ENCODE measurements at places on chromosomes 6 and 20. TPM values are rescaled to one million over a fixed set of nuclear protein-coding genes. Genes with fewer than 3 reads are reported as not detected.

TMEM170B gene
- 2.5 TPM for total RNA-seq

PSORS1C1 gene
- total RNA-seq, result 9.6 TPM

- DNase-seq, result no peak
These were observed 55.0 kb upstream of the FOXC1 start for GRCh38 chr6:1554476-1555310.

NMBR gene
- not detected for total RNA-seq

GRCh38 chr20:25254986-25255680 is 7.2 kb downstream of the PYGB start:
- DNase-seq, result peak; percentile 95

DNA sequence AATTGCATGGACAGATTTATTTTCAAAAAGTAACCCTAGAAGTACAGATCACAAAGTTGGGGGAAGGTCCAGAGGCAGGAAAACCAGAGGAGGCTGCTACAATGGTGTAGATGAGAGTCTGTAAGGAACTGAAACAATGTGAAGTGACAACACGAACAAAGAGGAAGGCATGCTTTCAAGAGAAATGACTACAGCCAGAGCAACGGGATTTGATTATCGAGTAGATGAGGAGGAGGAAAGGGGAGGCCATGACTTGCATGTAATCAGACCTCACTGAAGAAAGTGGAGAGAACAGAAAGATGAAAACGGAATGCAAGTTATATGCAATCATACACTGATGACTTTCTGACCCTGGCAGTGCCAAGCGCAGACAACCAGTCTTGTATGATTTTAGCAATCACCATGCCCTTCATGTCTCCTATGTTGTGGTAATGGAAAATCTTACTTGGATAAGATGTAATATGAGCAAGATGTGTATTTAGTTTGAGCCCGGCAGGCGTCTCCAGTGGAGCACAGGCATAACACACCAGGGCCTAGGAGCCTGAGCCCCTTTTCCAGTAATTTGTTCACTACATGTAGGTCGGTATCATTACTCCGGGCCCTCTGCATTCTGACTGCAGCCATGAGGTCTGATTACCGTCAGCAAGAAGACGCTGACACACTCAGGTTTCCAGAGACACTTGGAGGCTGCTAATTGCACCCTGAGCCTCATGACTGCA is 34.0 kb upstream of the FAM83C start:
- DNase-seq, result no peak

GRCh38 chr6:20028562-20028961 is 183.7 kb downstream of the MBOAT1 start:
- DNase-seq, result no peak

FAXC gene
- 6.6 TPM for total RNA-seq

PTCRA gene
- not detected for total RNA-seq

DNA sequence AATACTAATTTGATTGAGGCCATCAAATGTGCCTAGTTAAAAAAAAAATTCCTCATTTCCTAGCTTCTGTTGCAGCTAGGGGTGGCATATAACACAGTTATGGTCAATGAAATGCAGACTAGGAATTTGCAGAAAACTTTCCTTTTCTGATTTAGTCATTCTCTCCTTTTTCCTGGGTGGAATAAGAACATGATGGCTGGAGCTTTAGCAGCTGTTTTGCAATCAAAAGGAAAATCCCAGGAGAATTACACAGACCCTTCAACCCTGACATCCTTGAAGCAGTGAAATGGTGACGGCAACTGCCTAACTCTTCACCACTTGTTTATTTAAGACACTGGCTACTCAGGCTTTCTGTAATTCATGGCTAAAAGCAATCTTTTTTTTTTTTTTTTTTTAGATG is 23.1 kb upstream of the RIMS4 start:
- no peak for DNase-seq

GRCh38 chr20:20334489-20334888 is 33.4 kb upstream of the INSM1 start:
- DNase-seq, result no peak

GRCh38 chr6:22361576-22361975 is 64.7 kb upstream of the PRL start:
- no peak for DNase-seq

DNA sequence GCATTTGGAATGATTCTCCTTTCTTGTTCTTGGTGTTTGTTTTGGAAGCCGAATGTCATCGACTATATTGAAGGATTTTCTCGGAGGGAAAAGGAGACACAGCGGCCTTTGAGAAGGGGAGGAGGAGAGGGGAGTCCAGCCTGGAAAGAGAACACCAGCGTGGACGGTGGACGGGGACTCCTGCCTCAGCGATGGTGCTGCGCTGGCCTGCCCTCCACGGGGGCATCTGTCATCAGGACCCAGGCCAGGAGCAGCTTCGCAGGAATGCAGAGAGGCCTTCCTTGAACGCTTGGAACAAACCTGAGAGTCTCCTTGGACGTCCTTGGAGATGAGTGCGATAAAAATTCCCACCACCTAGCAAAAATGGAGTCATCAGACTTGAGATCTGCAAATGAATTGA is 8.3 kb upstream of the C6orf118 start:
- no peak for DNase-seq

PAK5 gene
- total RNA-seq, result 0.25 TPM

RIMS1 gene
- 5.2 TPM for total RNA-seq

CGAS gene
- total RNA-seq, result 8.3 TPM

DNA sequence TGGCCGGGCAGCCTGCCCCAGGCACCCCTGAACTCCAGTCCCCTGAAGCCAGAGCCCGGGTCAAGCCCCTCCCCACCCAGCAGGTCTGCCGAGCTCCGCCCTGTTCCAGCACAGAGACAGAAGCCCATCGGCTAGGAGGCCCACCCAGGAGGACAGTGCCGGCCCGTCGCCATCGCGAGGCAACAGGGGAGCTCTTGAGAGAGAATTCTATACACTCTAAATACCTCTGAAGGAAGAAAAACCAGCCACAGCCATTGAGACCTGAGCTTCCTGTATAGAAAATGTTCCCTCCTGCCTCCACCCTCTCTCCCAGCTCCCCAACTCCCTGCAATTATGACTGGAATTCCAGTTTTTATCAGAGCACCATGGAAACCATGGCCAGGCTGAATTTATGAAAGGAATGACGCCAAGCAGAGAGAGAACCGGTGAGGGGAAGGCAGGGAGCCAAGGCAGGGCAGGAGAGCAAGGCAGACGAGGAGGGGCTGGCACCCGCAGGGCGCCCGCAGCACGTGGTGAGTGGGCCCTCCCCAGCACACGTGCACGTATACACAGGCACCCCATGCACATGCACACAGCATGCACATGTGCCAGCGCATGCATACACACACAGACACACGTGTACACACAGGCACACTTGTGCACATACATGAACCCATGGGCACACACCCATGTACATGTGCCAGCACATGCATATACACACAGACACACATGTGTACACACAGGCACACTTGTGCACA is 27.6 kb upstream of the MRGBP start:
- DNase-seq, result no peak

GRCh38 chr20:33657704-33658095 is 4.4 kb upstream of the C20orf144 start:
- DNase-seq, result no peak

- DNase-seq, result no peak
These were observed 191.1 kb downstream of the ZMYND8 start for GRCh38 chr20:47165376-47165865.

DNA sequence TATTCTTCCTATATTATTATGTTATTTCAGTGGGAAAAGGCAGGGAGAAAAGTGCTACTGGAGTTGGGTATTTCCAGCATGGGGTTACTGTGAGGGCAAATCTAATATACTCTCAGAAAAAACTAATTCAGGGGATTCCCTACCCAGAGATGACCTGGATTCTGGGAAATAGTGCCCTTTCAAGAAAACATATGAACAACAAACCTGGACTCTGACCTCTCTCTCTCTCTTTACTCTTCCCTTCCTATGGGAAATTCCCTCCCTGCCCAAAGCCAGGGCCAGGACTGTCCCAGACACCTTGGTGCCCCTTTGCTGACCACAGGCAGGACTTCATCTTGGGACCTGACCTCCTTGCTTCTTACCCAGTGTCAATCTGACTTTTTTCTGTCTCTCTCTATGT is 1.6 kb upstream of the UBD start:
- DNase-seq, result no peak

DNA sequence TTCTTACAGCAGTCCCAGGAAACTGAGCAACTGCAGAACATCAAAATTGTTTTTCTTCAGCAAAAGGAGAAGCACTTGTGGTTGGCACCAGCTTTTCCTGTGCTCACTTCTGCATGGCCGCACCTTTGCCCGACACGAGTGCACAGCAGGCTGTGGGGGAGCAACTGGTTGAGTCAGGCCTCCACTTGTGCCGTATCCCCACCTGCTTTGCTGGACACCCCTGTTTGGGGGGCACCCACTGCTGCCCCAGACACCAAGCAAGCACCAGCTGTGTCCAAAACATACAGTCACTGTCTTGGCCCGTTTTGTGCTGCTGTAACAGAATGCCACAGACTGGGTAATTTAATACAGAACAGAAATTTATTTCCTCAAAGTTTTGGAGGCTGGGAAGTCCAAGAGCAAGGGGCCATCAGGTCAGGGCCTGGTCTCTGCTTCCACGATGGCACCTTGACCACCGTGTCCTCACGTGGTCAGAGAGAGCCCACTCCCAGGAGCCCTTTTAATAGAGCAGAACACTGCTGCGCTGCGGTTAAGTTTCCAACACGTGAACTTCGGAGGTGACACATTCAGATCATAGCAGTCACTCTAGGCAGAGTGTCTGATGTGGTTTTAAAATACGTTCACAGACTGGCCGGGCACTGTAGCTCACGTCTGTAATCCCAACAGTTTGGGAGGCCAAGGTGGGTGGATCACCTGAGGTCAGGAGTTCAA is 8.7 kb upstream of the GMEB2 start:
- no peak for DNase-seq

NR2E1 gene
- not detected for total RNA-seq

DNA sequence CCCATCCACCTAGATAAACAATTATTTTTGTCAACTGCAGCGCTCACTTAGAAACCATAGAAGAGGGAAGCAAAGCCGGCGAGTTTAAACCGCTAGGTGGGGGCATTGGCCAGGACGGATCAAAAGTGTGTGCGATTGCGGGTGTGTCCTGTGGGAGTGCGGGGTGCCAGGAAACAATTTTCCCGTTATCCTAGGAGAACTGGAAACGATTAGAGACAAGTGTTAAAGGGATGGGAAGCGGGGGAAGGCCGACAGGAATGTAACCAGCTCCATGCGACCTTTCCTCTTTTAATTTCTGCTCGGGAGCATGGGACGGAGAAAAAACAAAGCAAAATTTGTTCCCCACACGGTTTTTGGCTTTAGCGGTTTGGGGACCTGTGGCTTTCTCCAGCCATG is 2.8 kb upstream of the HTR1B start:
- no peak for DNase-seq

GRCh38 chr20:52242237-52243230 is 51.0 kb upstream of the ZFP64 start:
- no peak for DNase-seq

SLC35B3 gene
- total RNA-seq, result 6.4 TPM

GRCh38 chr20:2023151-2023550 is 29.3 kb upstream of the PDYN start:
- no peak for DNase-seq

SLC12A5 gene
- total RNA-seq, result not detected

DNA sequence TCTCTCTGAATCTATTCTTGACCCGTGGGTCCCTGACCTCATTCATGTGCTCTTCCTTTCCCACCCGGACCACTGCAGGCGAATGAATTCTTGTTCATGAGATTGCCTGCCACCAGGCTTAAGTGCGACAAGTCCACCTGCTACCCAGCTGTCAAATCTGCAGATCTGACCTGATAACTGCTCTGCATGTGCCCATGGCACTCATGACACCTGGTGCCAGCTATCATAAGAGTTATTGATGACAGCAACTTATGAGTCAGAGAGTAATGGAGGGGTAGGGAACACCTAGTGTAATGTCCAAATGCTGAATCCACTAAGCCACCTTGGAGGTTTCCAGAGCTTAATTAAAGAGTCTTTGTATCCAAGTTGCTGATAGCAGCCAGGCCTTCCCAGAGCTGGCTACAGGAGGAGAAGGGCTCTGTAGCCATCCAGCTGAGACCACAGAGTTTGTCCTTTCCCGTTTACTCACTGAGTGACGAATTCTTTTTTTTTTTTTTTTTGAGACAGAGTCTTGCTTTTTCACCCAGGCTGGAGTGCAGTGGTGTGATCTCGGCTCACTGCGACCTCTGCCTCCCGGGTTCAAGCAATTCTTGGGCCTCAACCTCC is 17.4 kb downstream of the SHLD1 start:
- DNase-seq, result no peak

DNA sequence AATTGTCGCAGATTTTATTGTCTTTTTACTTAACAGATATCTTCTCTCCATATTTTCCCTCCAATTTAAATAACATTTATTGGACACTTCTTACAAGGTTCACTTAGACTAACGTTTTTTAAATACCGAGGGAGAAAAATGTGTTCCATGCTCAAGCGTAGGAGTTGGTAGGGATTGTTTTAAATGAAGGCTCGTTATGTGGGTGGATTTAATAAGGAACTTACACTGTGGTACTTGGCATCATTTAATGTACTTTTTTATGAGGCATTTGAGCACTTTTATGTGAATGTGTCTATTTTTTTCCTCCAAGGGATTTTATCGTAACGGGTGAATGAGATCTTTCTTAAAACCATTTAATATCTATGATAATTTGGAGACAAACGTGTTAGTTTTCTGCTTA is 125.0 kb upstream of the MTHFD1L start:
- no peak for DNase-seq

Measured in vagina (tissue), 2 donors.